ENCODE measurements at places on chromosomes 3 and 15.

DNA sequence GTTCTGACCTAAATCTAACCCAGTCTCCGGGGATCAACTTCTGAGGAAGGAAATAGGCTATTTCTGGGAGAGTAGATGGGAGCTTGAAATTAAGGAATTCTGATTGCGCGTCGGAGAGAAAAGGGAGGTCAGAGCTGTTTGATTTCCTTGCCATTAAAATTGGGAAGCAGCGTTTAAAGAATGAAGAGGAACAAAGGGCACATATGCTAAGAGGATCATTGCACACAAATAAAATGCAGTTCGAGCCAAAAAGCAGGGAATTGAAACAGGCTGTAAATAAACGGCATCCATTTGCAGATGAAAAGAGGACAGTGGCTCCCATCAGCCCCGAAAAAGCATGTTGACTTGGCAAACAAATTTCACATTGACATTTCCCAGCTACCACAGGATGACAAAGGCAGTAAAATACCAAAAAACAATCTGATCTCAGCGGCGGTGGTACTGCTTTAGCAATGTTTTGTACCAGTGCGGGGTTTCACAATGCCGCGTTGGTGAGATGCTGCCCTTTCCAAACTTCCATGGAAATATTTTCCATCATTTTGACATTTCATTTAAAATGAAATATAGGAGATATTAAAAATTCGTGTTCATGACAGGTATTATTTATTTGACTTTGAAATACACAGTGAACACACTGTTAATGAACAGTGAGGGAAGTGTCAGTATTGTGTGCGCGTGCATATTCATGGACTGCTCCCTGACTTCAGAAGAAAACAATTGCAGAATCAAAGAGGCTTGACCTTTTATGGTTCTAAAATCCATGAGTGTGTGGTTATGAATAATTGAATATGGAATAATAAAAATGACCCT, 108.8 kb downstream of the SQOR start:
- DNase-seq: no peak

DNA sequence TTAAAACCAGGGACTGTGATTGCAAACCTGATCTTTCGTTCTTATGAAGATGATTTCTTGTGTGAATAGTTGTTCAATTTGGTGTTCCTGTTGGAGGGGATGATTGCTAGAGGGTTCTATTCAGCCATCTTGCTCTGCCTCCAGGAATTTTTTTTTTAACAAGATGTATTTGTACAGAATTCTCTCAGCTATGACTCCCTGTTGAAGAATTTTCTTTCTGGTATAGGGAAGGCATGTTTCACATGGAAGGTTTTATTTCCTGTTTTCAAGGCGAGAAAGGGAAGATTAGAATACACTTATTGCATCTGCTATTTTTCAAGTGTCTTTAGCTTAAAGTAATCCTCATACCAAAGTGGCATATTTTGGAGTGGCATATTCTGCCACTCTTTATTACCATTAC, 5.6 kb upstream of the LRRC34 start:
- no peak for DNase-seq

DNA sequence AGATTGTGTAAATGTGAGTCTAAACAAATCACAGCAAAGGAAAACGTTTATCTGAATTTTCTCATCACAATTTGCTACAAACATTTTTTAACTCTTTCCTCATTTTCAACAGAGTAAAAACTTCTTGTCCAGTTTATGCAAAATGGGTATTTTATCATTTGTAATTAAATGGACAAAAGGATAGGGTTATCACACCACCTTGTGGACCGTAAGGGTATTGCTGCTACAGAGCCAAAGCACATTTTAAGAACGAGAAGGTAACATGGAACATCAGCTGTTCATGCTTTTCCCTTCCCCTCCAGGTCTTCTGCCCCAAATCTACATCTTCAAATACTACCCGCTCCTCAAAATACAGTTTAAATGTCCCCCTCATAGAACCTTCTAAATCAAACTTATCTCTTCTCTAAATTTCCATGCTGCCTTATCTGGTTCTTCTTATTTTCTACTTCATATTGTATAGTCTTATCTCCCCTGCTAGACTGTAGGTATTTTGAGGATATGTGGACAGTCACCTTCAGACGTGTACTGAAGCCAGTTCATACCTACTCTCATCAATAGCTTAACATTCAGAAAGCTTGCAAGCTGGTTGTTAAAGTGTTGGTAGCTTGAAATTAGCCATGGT, 12.8 kb upstream of the SETMAR start:
- DNase-seq: peak; percentile 10

DNA sequence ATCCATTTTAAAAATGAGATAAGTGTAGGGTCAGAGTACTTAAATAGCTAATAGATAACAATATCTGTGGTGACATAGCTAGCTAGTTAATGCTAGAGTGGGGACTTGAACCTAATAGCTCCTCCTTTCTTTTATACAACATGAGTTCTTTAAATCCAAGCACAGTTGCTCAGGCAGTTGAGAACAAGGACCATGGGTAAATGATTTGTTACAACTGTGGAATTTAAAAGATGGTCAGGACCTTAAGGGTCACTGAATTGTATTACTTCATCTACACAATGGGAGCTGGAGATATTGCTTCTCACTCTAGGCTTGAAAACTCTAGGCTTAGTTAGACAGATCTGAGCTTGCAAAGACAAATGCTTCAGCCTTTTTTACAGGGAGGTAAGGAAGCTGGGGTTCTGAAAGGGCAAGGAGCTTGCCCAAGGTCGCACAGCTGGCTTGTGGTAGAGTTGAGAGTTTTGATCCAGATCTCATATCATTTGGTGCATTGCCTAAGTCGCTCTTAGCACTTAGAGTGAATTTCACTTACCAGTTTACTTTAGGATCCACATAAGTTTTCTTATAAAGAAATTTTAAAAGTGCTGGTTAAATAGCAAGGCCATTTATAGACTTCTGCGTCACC, 90.2 kb downstream of the EDEM1 start:
- no peak for DNase-seq

DNA sequence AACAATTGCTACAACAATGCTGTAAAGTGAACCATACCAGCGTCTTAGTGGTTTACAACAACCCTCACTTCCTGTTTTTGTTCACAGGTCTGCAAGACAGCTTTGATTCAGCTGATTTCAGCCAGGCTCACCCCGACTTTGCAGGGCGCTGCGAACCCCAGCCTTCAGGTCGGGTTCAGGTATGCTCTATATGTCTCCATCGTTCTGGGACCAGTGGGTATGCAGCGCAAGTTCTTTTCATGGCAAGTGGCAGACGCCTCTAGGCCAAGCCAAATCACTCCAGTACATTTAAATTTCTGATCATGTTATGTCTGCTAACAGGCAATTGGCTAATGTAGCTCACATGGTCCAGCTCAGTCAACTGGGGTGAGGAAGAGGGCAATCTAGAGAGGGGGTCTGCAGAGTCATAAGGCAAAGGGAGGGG, 52.4 kb upstream of the RGMA start:
- no peak for DNase-seq

- DNase-seq: no peak
These were observed 69.6 kb downstream of the C3orf20 start for GRCh38 chr3:14744556-14744955.
